ENCODE measurements at places on chromosomes 1 and 21. TPM values are rescaled to one million over a fixed set of nuclear protein-coding genes. Genes with fewer than 3 reads are reported as not detected.

DNA sequence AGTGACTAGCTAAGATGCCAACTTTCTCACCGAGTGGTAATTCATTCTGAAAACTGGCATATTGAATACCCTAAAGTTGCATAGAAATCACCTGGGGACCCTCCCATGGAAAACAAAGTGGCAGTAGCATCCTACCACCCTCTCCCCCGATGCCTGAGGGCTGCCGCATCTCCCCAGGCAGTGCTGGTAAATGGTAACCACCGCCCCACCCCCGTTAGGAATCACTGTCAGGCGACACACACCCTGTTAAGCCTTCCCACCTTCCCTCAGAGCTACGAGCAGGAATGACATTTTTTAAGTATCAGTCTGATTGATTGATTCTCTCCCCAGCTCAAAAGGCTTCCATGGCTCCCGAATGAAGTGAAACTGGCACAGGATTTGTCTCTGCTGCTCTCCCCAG is 28.3 kb downstream of the TMPRSS2 start:
- no peak for DNase-seq

Gene MIGA1
- total RNA-seq = 9.7 TPM

- no peak for DNase-seq
Measured at GRCh38 chr1:235642943-235643371, 6.6 kb downstream of the GNG4 start.

Gene ITLN2
- not detected for total RNA-seq

DNA sequence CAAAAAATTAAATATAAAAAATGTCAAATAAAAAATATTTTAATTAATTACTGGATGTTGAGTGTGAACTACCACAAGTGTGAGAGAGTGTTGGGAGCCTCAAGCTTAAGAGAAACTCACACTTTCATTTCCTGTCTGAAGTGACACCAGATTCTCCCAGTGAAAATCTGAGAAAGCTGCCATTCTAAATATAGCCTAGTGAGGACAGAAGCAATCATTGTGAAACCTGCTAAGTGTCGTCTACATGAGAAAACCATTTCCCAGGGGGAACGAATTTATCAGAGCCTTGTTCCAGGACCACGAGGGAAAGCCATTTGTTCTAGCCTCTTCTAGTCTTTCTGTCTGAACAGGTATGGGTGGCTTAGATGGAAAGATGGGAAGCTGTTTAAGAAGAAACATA is 329.3 kb upstream of the PRMT6 start:
- DNase-seq = no peak

- no peak for DNase-seq
Measured at GRCh38 chr1:230773396-230774033, 26.3 kb downstream of the CAPN9 start.
